ENCODE measurements at places on chromosomes 13 and 19.

- peak; percentile 9 for DNase-seq
These were observed 6.2 kb downstream of the KLF5 start for GRCh38 chr13:73065036-73065435.

- DNase-seq: no peak
These were observed 61.4 kb downstream of the USP12 start for GRCh38 chr13:27110056-27110746.

- no peak for DNase-seq
These were observed 28.7 kb downstream of the ZMYM5 start for GRCh38 chr13:19834704-19835103.

GRCh38 chr19:50817941-50818858 is 5.4 kb downstream of the KLK1 start:
- peak; percentile 84 for DNase-seq

All from NCI-H345 (cell line).